ENCODE measurements at places on chromosomes 2 and 18.

- DNase-seq = no peak
These were observed 65.5 kb upstream of the GPC1 start for GRCh38 chr2:240369801-240370585.

GRCh38 chr2:48588745-48589144, 28.9 kb upstream of the GTF2A1L start:
- DNase-seq = no peak

DNA sequence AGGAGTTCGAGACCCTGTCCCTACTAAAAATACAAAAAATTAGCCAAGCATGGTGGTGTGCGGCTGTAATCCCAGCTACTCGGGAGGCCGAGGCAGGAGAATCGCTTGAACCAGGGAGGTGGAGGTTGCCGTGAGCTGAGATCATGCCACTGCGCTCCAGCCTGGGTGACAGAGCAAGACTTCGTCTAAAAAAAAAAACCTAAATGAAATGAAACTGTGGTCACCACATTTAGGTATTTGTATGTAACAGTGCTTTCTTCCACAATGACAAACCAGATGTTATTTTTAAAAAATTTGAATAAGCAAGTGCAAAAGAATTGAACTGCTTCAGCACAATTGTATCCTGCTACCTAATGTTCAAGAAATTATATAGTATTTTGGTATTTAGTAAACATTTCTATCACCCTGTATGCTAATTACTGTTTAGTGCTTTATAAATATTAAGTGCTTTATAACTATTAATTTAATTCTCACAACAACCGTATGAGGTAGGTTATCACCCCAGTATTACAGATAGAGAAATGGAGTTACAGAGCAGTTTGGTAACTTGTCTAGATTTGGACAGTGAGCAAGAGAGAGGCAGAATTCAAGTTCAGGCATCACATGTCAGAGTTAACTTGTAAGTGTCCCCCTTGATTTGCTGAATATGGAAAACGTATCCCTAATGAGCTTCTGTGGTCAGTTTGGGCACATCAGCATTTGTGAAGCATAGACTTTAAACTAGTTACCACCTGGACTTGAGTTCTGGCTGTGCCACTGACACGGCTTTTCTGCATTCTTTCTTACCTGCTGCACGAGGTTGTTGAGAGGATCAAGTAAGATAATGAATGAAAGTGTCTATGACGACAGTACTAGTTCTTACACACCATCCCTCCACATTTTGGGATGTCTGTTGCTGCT, 14.4 kb downstream of the PHLPP1 start:
- DNase-seq = no peak

DNA sequence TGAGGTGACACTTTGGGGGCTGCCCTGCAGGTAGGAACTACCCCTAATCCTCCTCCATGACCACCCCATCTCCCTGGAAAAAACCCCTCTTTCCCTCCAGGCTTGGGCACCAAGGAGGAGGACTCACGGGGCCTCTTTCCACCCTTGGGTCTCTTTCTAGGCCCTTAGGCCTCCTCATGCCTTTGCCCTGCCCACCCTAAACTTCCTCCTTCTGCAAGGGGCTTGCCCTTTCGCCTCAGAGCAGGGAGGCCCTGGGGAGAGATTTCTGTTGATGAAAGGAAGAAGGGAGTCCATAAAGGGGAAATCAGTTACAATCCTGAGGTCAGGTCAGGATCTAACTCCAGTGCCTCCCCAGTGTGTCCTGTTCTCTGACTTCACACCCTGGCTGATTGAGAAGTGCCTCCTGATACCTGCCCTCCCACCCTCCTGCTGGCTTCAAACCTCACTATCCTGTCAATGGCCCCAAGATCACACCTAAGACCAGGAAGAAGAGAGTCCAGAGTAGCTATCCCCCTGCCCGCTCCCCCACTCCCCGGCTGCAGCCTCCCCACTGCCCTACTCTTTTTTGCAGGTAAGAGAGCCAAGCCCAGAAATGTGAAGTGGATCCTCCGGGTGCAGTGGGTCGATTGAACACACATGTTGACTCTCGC, 16.7 kb upstream of the TNS1 start:
- no peak for DNase-seq

- DNase-seq = no peak
These were observed 517.7 kb upstream of the MYT1L start for GRCh38 chr2:2848621-2849333.

All from cortex of kidney (tissue), 1 donor.